ENCODE measurements at places on chromosomes 4 and X.
A peak's percentile ranks its signal among the peaks of the same experiment; 100 is the strongest.

- no peak for DNase-seq
These were observed 635.2 kb upstream of the FRG1 start for GRCh38 chr4:189305500-189305899.

DNA sequence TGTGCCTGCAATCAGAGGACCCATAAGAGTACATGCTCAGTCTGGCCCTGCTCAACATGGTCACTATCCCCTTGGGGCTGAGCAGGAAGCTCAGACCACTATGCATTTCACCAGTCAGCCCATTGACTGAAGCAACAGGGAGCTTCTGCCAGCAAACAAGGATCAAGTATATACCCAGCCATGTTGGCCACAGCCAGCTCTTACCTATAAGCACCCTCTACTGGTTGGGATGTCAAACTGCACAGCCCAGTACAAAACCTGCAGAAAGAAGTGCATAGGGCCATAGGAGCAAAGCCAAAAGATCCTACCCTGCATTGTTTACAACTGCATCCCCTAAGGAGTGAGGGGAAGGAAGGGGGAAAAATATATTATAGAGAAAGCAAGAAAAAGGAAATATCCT, 214.4 kb upstream of the CPEB2 start:
- DNase-seq, result no peak

GRCh38 chr4:3710451-3711182, 55.6 kb upstream of the ADRA2C start:
- no peak for DNase-seq

DNA sequence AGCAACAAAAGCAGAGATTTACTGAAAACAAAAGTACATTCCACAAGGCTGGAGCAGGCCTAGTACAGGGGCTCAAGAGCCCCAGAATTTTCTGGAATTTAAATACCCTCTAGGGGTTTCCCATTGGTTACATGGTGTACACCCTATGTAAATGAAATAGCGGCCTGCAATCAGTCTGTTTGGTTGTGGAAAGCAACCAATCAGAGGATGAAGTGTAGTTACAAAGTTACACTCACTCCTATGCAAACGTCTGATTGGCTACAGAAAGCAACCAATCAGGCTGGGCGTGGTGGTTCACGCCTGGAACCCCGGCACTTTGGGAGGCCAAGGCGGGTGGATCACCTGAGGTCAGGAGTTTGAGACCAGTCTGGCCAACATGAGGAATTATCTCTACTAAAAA, 13.8 kb upstream of the TXLNG start:
- DNase-seq, result no peak

GRCh38 chr4:76197971-76198410, 15.6 kb downstream of the SCARB2 start:
- DNase-seq, result peak; percentile 73

GRCh38 chrX:151702741-151703340, 7.6 kb downstream of the PRRG3 start:
- DNase-seq, result no peak

DNA sequence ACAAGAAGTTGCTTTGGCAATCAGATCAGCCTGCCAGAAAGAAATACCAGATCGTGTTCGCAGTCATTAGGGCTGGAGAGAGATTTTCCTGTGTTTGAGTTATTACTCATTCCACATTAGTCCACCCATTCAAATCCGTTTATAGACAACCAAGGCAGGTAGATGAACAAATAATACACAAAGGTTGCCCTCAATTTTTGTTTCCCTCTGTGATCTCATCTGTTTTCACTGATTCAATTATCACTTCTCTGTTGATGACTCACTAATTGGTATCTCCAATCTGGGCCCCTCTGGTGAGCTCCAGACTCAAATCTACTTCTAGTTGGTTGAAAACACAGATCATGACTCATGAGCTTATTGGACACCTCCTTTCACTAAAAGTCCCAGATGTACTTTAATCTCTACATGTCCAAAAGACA, 54.5 kb downstream of the CHM start:
- no peak for DNase-seq

All from NCI-H510A (cell line).